ENCODE measurements at places on chromosomes 2 and 18.

GRCh38 chr2:225158360-225158759 lies 116.1 kb upstream of the DOCK10 start:
- H3K4me1 ChIP-seq = no peaks in the 10 kb centered on the region
- H3K27ac ChIP-seq = no peak overlapping the region
- H3K4me3 ChIP-seq = no peak overlapping the region

- H3K4me3 ChIP-seq = no peak overlapping the region
- H3K27ac ChIP-seq = no peak overlapping the region
- DNase-seq = no peak
- H3K36me3 ChIP-seq = no peaks in the 10 kb centered on the region
- H3K4me1 ChIP-seq = no peaks in the 10 kb centered on the region
Observed at GRCh38 chr18:48314690-48315089, 94.5 kb downstream of the ZBTB7C start.

DNA sequence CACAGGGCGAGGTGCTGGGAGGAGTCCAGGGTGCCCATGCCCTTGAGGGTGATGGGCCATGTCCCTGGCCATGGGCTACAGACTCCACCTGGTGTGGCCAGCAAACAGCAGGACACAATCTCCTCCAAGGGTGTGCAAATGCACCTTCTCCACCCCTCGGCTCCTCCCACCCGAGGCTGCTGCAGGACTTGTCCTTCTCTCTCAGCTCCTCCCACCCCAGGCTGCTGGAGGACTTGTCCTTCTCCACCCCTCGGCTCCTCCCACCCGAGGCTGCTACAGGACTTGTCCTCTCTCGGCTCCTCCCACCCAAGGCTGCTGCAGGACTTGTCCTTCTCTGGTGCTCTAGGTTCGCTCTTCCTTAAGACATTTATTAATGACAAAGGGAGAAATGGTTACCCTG lies 57.3 kb upstream of the SNTG2 start:
- H3K27me3 ChIP-seq = peaks cover 15% of the 10 kb centered on the region
- H3K4me3 ChIP-seq = no peak overlapping the region
- peak; percentile 15 for DNase-seq
- no peaks in the 10 kb centered on the region for H3K4me1 ChIP-seq
- no peak overlapping the region for H3K27ac ChIP-seq

DNA sequence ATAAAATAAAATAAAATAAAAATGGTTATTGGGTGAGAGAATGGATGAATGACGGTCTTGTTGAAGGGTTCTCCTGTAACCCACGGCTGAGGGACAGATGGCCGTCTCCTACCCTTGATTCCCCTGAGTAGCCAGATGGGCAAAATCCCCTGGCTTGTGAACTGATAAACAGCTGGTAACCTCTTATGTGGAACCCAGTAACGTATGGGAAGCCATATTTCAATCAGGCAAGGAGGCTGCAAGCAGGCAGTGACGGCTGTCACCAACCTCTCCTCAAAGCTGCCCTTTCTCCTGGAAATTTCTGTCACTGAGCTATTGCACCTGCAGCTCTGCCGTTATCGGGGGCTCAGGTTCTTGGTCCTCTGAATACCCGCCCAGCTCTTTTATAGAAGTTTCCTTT lies 165.3 kb upstream of the SMAD2 start:
- H3K36me3 ChIP-seq = no peaks in the 10 kb centered on the region
- H3K27ac ChIP-seq = no peak overlapping the region
- H3K27me3 ChIP-seq = no peaks in the 10 kb centered on the region

DNA sequence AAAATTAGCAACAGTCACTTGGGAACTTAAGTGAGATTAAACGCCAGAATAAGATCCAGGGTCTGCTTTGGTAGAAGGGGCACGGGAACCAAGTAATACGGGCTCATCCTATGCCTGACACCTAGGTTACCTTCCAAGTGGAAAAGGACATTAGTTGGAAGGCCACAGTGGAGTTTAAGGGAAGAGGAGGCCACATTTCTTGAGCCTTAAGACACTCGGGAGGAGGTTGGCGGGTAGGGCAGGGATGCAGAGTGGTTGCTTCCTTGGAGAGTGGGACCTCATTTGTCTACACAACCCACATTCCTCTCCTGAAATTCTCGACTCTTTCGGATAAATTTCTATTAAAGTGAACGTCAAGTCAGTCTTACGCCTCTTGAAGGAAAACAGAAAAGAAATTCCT lies 510 bp upstream of the DNAH6 start:
- H3K4me3 ChIP-seq = peak overlapping the region; percentile 59
- no peak for DNase-seq
- no peaks in the 10 kb centered on the region for H3K36me3 ChIP-seq
- H3K27me3 ChIP-seq = no peaks in the 10 kb centered on the region
- H3K4me1 ChIP-seq = no peaks in the 10 kb centered on the region

GRCh38 chr2:44121899-44122298 lies 46.8 kb upstream of the PPM1B start:
- no peak overlapping the region for H3K27ac ChIP-seq
- no peak overlapping the region for H3K4me3 ChIP-seq
- no peaks in the 10 kb centered on the region for H3K36me3 ChIP-seq
- H3K27me3 ChIP-seq = no peaks in the 10 kb centered on the region
- no peak for DNase-seq
- no peaks in the 10 kb centered on the region for H3K4me1 ChIP-seq

- H3K27me3 ChIP-seq = peaks cover 4% of the 10 kb centered on the region
- DNase-seq = peak; percentile 15
- H3K4me3 ChIP-seq = peak overlapping the region; percentile 94
- no peaks in the 10 kb centered on the region for H3K36me3 ChIP-seq
- peaks cover 36% of the 10 kb centered on the region for H3K4me1 ChIP-seq
- peak overlapping the region; percentile 85 for H3K27ac ChIP-seq
Observed at GRCh38 chr18:8609659-8610458, 622 bp downstream of the RAB12 start.

DNA sequence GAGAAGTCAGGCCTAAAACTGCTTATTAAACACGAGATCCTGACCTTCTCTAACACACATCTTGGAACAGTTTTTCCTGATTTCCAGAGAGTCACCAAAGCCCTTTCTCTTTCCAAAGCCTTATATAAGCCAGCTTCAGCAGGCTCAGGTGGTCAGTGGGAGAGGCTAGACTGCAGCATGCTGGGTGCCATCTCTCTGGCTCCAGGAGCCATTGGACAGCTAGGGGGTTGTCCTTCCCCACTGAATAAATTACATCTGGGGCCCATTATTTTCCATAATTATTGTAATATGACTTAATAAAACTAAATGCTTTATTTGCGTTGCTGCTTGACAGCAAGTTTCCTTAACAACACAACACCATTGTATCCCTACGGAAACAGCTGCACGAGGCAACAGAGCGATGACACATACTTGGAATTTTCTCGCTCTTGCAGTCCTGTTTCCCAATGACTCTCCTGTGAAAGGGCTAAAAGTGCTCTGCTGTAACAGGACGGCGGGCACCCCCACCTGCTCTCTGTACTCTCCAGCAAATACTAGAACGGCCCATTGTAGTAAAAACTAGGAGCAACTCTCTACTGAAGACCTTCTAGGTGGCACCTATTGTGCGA lies 160.6 kb downstream of the RNF144A start:
- no peak for DNase-seq
- H3K4me1 ChIP-seq = no peaks in the 10 kb centered on the region

GRCh38 chr2:30155202-30155601 lies 8.4 kb downstream of the YPEL5 start:
- H3K4me3 ChIP-seq = no peak overlapping the region
- DNase-seq = no peak
- H3K27me3 ChIP-seq = no peaks in the 10 kb centered on the region
- peaks cover 40% of the 10 kb centered on the region for H3K4me1 ChIP-seq
- H3K27ac ChIP-seq = no peak overlapping the region
- peaks cover 30% of the 10 kb centered on the region for H3K36me3 ChIP-seq

DNA sequence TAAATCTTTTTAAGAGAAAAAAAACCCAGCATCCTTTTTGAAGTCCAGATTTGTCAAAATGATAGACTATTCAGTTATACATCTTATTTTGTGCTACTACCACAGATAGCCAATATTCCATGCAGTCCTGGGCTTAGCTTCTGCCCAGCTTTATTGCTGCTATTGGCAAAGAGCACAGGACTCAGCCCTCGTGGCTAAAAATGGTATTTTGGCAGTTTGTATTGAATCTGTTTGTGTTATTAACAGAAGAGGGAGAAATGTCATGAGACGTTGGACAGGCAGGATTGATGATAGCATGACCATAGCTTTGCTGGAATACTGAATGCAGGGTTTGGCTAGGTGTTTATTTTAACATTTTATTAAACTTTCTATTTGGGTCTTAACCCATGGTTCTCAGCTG lies 19.4 kb downstream of the ELAC1 start:
- DNase-seq = no peak
- H3K27ac ChIP-seq = no peak overlapping the region
- H3K4me3 ChIP-seq = no peak overlapping the region
- peaks cover 6% of the 10 kb centered on the region for H3K4me1 ChIP-seq
- no peaks in the 10 kb centered on the region for H3K36me3 ChIP-seq

DNA sequence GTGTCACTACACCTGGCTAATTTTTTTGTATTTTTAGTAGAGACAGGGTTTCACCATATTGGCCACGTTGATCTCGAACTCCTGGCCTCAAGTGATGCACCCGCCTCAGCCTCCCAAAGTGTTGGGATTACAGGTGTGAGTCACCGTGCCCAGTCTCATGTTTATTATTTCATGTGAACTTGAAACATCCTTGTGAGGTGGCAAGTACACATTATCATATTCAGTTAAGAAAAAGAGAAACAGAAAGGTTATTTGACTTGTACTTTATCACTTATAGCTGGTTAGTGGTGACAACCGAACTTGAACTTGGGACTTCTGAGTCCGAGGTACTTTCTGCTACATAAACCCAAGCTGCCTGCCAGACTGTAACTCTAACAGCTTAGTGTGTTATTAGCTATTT lies 24.4 kb downstream of the ABHD3 start:
- peak overlapping the region; percentile 70 for H3K27ac ChIP-seq
- no peak for DNase-seq
- no peaks in the 10 kb centered on the region for H3K36me3 ChIP-seq
- peaks cover 41% of the 10 kb centered on the region for H3K4me1 ChIP-seq
- no peak overlapping the region for H3K4me3 ChIP-seq

GRCh38 chr2:97806738-97807618 lies 93.6 kb downstream of the ZAP70 start:
- H3K27me3 ChIP-seq = no peaks in the 10 kb centered on the region
- no peak overlapping the region for H3K4me3 ChIP-seq
- DNase-seq = peak; percentile 86

DNA sequence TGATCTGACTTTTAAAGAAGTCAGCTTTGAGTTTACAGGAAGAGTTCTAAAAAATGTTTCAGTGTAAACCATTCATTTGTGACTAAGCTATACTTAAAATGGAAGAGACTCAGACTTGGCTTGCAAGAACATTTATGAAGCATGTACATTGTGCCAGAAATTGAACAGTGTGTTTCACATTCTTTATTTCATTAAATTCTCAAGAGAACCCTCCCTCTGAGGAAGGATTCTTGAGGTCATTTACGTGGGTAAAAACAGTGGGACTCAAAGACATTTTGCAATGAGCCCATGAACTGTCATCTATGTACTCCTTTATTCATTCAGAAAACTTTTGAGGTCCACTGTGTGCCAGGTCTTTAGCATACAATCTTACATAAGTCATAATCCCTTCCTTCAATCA lies 143.6 kb upstream of the ZNF521 start:
- no peaks in the 10 kb centered on the region for H3K27me3 ChIP-seq
- no peak overlapping the region for H3K4me3 ChIP-seq
- H3K36me3 ChIP-seq = no peaks in the 10 kb centered on the region
- peaks cover 8% of the 10 kb centered on the region for H3K4me1 ChIP-seq
- no peak overlapping the region for H3K27ac ChIP-seq

- no peak overlapping the region for H3K4me3 ChIP-seq
- peak overlapping the region; percentile 29 for H3K27ac ChIP-seq
- H3K36me3 ChIP-seq = no peaks in the 10 kb centered on the region
- no peak for DNase-seq
- peaks cover 89% of the 10 kb centered on the region for H3K4me1 ChIP-seq
- H3K27me3 ChIP-seq = no peaks in the 10 kb centered on the region
Observed at GRCh38 chr2:43460174-43460546, 135.7 kb downstream of the THADA start.

DNA sequence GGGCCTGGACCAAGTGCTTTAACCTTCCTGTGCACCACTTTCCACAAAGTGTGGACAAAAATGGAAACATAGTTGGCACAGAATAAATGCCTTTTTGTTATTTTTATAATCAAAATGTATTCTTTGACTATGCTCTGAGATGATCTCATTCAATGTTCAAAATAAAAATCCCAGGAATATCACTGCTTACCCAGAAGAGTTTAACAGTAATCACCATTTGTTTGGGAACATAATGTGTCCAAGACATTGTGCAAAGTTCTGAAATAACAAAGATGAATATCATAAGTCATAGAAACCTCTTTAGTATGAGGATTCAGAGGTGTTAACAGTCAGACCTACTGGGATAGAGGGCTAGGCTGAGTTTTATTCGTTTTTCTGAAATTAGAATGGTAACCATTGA lies 668.1 kb downstream of the CNTNAP5 start:
- H3K4me1 ChIP-seq = no peaks in the 10 kb centered on the region
- no peak overlapping the region for H3K4me3 ChIP-seq
- no peaks in the 10 kb centered on the region for H3K36me3 ChIP-seq
- no peak overlapping the region for H3K27ac ChIP-seq
- DNase-seq = no peak

DNA sequence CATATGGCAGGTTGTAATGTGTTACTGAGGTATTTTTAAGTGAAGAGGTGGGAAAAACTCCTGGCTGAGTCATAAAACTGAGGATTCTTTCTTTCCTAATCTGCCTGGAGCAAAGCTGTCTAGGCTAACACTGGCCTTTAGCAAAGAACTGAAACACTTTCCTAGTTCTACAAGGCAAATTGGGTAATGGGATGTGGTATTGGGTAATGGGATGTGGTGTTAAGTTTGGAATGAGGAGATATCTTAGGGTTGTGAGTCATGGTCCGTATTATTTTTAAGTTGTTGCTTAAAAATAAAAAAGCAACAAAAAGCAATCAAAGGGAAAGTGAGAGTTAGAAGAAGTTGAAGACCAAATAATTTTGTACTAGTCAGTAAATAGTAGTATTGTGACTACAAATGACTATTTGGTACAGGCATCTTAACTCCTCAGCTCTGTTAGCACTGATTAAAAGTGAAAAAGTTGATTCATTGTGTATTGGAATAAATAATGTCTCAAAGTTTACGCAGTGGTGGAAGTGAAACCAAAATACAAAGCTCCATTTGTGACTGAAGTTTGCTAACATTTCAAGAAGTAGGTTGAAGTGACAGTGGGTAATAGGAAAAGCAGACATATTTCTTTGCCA lies 216.8 kb downstream of the CAMKMT start:
- no peak overlapping the region for H3K4me3 ChIP-seq
- H3K36me3 ChIP-seq = no peaks in the 10 kb centered on the region
- H3K4me1 ChIP-seq = no peaks in the 10 kb centered on the region
- H3K27ac ChIP-seq = no peak overlapping the region
- DNase-seq = no peak

GRCh38 chr18:41703744-41704530 lies 251.1 kb upstream of the PIK3C3 start:
- no peaks in the 10 kb centered on the region for H3K4me1 ChIP-seq
- H3K4me3 ChIP-seq = no peak overlapping the region
- H3K27ac ChIP-seq = no peak overlapping the region

GRCh38 chr2:222884805-222885424 lies 24.1 kb downstream of the ACSL3 start:
- H3K4me3 ChIP-seq = no peak overlapping the region
- no peaks in the 10 kb centered on the region for H3K27me3 ChIP-seq

Measured in transverse colon (tissue), 4 donors.